GM13977 (cell line): ENCODE measurements at places on chromosomes 2 and 18.
A peak's percentile ranks its signal among the peaks of the same experiment; 100 is the strongest.

DNA sequence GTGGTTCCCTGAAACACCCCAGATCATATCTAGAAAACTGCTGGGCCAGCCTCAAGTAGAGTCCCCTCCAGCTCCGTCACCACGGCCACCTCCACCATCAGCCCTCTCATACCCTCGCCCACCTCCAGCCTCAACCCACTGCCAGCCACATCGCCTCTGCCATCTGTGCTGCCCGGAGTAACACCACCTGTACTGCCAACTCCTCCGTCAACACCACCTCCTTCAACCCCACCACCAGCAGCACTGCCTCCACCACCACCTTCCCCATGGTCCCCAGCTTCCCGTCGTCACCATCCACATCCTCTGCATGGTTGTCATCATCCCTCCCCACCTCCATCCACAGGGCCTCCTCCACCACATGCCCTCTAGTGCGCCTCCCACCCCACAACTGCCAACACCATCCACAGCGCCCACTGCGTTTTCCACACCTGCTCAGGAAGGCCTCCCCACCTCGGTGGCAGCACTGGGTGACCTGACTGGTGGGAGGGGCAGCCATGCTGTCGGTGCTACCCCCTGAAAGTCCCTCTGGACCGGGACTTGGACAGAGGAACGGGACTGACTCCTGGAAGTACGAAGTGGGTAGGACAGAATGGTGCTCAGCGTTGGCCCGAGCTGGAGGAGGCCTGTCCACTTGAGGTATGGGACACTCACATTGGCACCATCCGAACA, 1.6 kb downstream of the SNED1 start:
- DNase-seq, result no peak

- no peak for DNase-seq
Measured at GRCh38 chr2:31226266-31226665, 7.7 kb upstream of the EHD3 start.

GRCh38 chr2:164824872-164825271, 16.8 kb downstream of the COBLL1 start:
- no peak for DNase-seq

- DNase-seq, result no peak
Measured at GRCh38 chr2:176124947-176125771, 2.6 kb downstream of the HOXD9 start.

- no peak for DNase-seq
Measured at GRCh38 chr2:200012401-200012800, 57.0 kb downstream of the MAIP1 start.

DNA sequence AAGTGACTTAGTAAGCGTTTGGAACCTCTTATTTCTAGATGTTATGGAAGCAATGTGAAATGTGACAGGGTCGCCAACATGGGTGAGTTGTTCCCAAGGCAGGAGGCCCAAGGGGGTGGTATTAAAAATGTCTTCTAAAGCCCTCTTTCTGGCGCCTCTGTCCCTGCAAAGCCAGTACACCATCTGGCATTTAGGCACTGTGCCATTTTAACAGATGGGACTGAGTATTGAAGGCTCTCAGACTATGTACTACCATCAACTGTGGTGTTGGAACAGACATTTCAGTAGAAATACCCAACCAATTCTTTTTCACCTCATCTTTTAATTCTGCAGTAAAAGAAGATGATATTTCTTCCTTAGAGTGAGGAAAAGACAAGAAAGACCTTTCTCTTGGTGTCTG, 384.5 kb upstream of the MMADHC start:
- no peak for DNase-seq

DNA sequence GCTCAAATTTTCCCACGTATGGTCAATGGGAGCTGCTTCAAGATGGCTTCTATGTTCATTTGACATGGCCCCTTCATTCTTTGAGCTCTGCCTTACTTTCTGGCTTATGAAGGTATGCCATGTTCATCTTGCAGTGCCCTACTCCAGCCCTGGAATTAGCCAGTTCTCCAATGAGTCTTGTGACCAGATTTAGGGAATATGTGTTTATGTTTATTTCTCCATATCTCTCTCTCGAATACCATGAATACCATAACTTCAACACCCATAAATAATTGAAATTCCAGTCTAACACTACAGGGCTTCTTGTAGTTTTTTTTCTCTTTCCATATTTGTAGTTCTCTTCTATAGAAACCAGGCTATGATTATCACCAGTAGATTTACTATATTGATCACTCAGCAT, 39.7 kb downstream of the EPB41L5 start:
- DNase-seq, result no peak

- DNase-seq, result no peak
Measured at GRCh38 chr2:28322456-28322855, 70.2 kb upstream of the FOSL2 start.

DNA sequence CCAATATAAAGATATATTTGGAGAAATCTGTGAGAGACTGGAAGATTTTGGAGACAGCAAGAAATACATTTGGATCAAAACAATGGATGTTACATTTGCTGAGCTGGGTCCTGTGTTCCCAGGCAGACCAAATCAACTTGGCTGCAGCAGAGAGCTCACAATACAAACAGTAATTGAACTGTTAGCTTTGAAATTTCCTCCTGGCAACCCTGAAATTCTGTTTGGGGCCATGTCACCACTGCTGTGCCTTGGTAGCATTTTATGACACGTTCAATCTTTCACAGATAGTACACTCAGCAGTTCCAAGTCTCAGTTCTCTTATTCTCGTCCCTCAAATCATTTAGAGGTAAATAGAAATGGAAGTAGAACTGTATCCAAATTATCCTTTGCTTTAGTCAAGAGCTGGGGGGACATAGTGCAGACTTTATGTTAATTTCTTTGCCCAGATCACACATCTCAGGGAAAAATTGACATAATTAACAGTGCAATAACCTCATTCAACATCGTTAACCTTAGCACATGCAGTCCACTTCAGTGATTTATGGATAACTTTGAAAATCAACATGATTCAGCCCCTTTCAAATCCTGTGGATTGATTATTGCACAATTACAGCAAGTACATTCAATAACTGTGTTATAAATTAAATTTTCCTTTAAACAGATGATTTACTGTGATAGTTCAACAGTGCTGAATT, 277.4 kb upstream of the MC4R start:
- no peak for DNase-seq

DNA sequence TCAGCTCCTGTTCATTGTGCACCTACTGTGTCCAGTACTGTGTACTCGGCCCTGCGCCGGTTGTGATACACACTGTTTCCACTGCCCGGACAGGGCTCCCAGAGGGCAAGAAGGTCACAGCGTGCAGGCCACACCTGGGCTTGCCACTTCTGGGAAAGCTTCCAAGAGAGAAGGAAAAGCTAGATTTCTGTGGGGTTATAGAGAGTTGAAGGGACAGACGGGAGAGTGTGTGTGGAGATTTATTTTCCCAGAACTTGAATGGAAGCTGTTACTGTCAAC, 3.8 kb upstream of the CNDP1 start:
- DNase-seq, result no peak

- DNase-seq, result no peak
Measured at GRCh38 chr18:12742453-12742852, 39.6 kb downstream of the PSMG2 start.

- DNase-seq, result peak; percentile 10
Measured at GRCh38 chr2:153871231-153872221, at the start of gene GALNT13. Gene GALNT13, plus strand, starts transcription at chr2:153871922.

DNA sequence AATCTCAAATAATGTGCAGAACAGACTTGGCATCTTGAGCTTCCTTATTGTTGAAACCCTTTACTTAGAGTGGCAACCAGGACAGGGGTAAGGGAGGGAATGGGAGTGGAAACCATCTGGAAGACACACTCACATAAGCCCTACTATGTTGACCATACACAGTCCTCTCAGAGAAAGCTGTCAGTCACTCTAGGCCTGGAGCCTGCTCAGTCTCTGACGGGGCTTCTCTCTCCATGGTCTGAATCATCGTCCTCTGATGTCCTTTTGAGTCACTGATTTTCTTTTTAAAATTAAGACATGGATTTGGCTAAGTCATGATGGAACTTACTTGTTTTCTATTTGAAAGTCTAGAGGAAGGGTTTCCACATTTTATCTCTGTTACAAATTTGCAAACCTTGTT, 74.0 kb downstream of the MYO1B start:
- DNase-seq, result no peak

GRCh38 chr2:102764083-102764482, 2.3 kb downstream of the TMEM182 start:
- DNase-seq, result no peak

DNA sequence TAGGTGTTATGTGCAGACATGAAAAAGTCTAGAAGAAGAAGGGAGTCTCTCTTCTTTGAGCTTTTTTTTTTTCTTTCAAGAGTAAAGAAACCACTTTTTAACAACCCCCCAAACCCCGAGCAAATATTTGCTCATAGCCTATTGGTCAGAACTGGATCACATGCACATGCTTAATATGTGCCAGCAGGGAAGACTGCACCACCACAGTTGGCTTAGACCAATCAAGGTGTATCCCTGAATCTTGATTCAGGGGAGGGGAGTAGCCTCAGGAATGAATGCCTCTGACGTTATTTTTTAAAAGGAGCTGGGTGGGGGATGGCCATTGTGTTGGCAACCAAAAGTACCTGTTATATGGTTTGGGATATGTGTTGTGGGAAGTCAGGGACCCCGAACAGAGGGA, 171.4 kb upstream of the NABP1 start:
- no peak for DNase-seq

- DNase-seq, result no peak
Measured at GRCh38 chr2:240107477-240107796, 28.7 kb downstream of the COPS9 start.

- no peak for DNase-seq
Measured at GRCh38 chr2:10311736-10312135, 9.0 kb downstream of the HPCAL1 start.

DNA sequence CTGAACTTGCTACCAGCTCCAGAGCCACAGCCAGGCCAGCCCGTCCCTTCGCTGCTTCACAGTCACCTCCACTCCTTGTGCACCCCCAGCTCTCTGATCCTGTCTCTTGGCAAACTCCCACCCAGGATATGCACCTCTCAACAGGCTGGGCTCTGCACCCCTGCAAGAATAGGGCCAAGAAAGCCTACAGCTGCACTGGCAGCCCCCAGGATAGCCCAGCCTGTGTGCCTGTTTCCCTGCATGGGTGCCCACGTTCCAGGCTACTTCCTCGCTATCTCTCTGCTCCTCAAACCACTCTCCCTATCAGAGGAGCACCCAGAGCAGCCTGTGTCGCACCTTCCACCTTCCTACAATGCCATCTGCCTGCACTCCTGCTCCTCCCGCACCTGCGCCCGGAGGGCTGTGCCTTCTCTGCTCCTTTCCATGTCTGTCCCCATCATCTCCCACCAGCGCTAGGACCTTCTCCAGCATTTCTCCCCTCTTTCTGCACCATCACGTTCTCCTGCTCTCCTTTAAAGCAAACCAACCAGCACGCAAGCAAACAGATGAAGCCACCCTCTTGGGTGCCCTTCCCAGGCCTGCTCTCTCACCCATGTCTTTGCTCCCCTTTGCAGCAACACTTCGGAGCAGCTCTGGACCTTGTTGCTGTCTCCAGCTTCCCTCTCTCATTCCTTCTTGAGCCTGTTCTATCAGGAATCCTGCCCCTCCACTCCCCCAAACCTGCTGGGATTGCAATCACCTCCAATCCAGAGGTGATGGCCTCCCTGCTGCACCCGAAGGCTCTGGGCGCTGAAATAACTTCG, 313.2 kb upstream of the HS6ST1 start:
- DNase-seq, result no peak

DNA sequence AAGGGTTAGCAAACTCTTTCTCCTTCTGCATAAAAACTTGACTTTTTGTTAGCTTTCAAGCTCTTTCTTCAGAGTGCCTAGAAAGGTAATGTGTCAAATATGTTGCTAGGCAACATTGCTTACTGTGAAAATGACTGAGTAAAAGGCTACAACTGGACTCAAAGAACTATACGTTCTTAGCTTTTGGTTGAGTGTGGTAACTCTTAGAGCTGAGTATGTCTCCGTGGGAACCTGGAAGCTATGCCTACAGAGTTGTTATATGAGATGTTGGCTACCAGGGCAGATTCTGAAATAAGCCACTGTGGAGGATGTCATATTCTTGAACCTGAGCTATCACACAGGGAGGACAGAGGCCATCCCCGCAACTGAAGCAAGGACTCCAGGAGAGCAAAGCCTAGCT, 105.5 kb downstream of the ARL6IP6 start:
- no peak for DNase-seq

DNA sequence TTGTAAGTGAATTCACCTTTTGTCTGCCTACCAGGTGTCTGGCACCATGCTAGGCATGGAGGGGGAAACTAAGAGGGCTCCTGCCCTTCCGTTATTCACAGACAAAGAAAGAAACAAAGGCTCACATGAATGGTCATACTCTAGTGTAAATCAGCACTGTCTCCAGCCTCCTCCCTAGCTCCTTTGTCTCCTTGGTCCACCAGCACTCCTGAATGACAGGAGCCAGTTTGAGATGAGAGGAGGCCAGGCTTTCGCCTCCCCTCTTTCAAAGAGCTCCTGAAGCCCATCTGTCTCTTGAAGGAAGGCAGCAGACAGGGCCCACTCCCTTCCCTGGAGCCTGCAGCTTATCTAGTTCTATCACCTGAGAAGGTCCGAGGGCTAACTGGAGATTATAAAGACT, 18.7 kb downstream of the SATB2 start:
- DNase-seq, result no peak

- no peak for DNase-seq
Measured at GRCh38 chr2:204657024-204657423, 111.7 kb downstream of the PARD3B start.

- no peak for DNase-seq
Measured at GRCh38 chr2:174827371-174828369, 63.4 kb upstream of the CHRNA1 start.

DNA sequence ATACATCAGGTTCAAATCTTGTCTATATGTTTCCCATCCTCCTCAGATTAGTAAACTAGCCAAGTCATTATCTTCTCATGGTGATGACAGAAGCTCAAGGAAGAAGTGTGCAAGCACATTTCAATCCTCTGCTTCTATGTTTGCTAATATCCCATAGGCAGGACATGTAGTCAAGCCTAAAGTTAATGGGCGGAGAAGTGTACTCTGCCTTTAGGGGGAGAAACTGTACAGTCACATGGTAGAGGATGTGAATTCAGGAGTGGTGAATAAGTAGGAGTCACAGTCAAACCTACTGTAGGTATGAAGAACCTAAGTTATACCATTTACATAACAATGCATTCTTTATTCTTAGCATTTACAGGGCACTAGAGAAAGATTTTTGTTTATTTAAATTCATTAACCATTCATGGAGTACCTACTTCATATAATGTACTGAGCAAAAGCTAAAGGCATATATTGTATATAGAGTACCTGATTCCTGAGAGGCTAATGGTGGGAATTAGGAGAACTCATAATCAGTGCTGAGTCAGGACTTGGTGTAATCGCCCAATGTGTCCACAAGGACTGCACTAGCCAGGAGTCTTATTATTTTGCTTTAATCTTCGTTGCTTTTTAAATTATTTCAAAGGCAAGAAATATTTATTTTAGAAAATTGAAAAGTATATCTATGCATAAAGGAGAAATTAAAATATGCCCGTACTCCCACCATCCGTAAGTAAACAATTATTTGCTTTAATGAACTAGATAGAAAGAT, 394.3 kb upstream of the ETAA1 start:
- no peak for DNase-seq

- no peak for DNase-seq
Measured at GRCh38 chr18:55031576-55031975, 72.3 kb upstream of the CCDC68 start.

- no peak for DNase-seq
Measured at GRCh38 chr2:223950448-223951347, 5.6 kb upstream of the WDFY1 start.
